ENCODE measurements at places on chromosomes 6 and 20. TPM values are rescaled to one million over a fixed set of nuclear protein-coding genes. Genes with fewer than 3 reads are reported as not detected.

ESR1 gene
- total RNA-seq, result not detected

MLIP gene
- not detected for total RNA-seq

PRKN gene
- 0.55 TPM for total RNA-seq

MLN gene
- total RNA-seq, result not detected

SALL4 gene
- total RNA-seq, result not detected

Data from CD8-positive, alpha-beta memory T cell (primary cell).